ENCODE measurements at places on chromosomes 3 and 15.

DNA sequence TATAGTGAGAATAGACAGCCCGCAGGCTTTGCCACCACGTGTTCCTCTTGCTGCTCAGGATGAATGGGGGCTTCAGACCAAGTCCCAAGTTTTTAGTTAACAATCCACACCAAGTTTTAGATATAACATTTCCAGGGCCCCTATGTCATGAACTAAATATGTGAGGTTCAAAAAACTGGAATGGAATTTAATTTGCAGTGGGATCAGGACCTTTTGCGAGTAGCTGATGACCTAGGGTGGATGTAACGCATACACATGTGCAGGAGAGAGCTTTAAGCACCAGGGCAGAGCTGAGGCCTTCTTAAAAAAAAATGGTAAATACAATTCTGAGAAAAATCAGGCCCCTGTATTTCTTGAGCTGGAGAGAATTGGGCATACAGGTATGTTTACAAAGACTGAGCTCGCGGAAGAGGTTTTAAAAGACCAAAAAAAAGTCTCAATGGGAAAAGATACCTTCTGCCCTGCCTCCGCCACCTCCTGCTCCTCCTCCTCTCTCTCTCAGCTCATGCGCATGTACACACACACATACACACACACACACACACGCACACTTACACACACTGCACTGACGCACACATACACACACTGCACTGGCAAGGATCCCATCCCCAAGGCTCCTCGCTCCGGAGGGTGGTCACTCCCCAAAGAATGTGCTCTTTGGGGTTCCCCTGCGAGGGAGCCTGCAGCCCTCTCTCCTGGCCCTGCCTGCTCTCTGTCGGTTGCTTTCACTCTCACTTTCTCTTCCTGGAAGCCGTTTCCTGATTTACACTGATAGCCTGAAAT is 48.2 kb upstream of the IGF1R start:
- DNase-seq = peak; percentile 46

DNA sequence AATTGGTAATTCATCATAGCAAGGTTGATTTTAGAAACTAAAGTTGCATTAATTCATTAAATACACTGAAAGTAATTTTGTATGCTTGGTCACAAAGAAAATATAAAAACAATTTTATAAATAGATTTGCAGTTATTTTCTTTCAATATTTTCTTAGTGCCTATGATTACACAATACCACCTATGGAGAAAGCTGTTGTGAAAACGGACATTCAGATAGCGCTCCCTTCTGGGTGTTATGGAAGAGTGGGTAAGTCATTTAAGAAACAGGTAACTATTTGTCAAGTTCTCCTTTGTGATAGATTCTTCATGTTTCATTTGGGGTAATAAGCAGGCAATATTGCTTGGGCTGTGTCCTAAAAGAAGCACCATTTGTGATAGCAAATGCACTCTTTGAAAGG is 3.0 kb downstream of the DUT start:
- DNase-seq = no peak

- no peak for DNase-seq
These were observed 232.6 kb downstream of the GAP43 start for GRCh38 chr3:115855911-115856310.

- DNase-seq = no peak
These were observed 455.4 kb downstream of the RAP2B start for GRCh38 chr3:153617463-153617862.

DNA sequence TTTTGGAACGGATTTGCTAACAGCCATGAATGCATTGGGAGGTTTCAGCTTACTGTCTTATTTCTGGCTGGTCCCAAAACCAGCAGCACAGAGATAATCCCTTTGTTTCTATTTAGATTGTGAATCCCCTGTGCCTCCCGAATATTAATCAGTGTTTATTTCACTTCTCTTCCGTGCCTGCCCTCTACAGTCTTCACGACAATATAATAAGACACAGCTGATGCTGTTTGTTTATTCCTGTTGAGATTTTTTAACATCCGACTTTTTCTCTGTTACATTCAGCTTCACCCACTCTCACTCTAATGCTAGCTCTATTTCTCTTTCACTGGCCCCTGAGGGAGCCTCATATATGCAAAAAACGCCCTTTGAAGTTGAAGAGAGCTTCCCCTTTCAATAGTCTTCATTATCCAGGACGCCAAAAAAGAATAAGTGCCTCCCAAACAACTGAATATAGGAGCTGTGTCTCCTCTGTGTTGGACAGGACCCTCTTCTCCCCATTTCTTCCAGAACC is 995.3 kb downstream of the ROBO2 start:
- no peak for DNase-seq

DNA sequence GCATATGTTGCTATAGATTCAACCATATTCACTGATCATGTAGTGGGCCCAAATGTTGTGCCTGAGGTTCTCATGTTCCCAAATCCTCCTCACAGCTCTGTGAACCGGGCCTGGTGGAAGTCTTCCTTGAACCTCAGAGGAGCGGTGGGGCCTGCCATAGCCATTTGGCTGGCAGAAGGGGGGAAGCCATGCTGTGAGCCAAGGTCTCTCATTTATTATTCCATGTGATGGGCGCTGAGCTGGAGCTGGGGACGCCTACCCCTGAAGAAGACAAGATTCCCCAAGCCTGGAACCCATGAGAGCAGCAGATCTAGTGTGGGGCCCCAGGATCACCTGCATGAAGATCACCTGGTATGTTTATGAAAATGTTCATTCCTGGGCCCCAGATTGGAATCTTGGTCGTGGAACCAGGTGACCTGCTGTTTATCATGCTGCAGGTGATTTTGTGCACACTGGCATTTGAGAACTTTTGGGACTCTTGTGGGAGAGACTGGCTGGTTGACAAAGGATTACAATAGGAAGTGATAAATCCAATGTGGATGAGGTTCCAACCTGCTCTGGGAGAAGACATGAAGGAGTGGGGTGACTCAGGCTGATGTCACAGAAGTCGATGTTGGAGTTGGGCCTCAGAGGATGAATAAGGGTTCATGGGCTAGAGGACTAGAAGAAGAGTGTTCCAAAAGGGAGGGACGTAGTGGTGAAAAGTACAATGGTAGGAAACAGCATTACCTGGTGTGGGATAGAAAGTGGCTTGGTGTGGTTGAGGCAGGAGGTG is 102.1 kb downstream of the ASB7 start:
- no peak for DNase-seq

GRCh38 chr3:66816090-66816761 is 181.9 kb upstream of the KBTBD8 start:
- DNase-seq = peak; percentile 65

GRCh38 chr3:133487920-133488540 is 85.5 kb upstream of the CDV3 start:
- DNase-seq = peak; percentile 37

DNA sequence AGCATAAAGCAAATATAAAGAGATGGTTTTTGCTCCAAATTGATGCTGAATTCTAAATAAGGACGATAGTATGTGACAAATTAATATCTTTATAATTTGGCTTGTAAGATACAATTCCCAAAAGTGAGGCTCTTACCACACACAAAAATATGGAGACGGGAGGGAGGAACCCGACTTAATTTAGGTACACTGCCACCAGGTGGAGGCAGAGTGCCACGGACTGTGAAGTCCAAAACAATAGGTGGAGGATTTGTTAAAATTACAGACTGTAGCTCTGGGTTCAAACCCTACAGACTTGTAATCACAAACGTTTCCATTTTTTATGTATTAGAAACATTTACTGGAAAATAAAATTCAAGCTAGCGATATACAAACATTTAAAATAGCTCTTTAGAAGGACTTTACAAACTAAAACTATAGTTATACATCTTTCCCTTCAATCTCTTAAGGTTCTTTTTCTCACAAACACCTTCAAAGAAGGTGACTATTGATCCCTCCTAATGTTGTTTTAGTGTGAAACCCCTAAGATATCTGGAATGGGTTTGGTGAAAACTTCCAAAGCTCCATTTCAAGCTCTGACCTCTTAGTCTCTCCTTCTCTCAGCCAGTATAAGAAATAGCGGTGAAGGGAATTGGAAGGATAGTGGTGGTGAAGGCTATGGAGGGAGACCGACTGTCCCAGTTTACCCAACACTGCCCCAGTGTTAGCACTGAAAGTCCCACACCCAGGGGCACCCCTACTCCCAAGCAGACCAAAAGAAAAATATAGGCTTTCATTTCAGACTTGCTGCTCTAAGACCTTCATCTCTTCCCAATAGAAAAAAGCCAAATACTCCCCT is 89.7 kb downstream of the AQP9 start:
- peak; percentile 61 for DNase-seq

- DNase-seq = no peak
These were observed 48.4 kb upstream of the TJP1 start for GRCh38 chr15:29870495-29871151.

- DNase-seq = no peak
These were observed 63.1 kb downstream of the TNIK start for GRCh38 chr3:171397089-171397488.

DNA sequence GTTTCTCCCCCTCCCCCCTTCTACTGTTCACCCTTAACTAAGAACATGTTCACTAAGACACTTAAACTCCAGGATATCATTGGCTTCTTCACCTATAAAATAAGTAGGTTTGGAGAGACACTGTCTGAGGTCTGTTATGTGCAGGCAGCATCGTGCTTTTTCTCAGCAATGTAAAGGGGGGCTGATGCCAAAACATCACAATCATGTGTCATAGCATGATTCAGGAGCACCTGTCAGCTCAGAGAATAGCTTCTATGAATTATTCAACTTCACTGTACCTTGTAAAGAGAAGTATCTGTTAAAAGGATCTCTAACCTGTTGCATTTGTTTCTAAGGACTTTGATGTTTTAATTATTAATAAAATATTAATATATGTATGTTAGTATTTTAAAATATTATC is 211.4 kb upstream of the EPHA3 start:
- DNase-seq = no peak

- DNase-seq = no peak
These were observed 73.6 kb upstream of the VGLL4 start for GRCh38 chr3:11717301-11717700.

DNA sequence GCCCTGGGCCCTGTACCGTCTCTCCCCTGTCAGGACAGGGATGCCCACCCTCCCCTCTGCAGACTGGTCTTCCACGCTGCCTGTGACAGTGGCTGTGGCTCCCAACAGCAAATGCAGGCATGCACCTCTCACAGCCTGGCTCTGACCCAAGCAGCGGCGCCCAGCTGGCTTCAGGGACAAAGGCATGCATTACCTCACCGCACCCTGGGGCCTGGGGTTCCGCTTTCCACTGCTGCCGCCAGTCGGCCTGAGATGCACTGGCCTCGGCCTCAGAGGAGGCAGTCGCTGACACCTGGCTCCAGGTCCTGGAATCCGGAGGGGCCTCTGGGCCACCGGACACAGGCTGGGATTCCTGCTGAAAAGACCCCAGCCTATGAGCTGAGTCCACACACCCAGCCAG is 70.3 kb downstream of the SCN5A start:
- DNase-seq = peak; percentile 82

DNA sequence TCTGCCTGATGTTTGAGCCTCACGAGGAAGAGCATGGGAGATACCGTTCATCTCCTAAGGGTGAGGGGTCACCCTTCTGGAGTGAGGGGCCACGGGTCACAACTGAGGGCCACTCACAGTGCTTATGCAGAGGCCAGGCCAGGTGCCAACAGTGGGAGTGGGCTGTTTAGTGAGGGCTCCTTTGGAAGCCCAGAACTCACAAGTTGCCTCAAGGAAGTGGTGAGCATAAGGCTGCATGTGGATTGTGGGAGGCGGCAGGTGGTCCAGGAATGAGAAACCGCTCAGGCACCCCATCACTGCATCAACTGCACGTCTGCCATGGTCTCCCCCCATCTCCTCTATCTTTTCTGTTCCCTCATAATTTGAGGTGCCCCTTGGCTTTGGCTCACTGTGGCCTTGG is 26.5 kb downstream of the SPSB4 start:
- DNase-seq = no peak

DNA sequence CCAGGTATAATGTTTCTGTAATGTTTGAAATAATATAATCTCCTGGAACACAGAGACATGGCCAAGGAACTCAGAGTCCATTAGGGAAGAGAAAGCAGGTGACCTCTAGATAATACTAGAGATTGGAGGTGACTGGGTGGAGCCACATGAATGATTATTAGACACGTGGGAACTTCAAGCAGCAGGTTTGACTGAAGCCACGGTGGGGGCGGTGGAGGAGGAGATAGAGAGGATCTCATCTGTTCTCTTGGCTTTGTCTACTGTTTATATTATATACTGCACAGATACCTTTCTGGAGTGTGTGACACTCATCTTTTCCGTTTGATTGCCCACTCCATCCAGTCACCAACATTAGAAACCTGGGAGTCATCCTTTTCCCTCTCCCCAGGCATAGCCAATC is 33.7 kb downstream of the KIF7 start:
- no peak for DNase-seq

DNA sequence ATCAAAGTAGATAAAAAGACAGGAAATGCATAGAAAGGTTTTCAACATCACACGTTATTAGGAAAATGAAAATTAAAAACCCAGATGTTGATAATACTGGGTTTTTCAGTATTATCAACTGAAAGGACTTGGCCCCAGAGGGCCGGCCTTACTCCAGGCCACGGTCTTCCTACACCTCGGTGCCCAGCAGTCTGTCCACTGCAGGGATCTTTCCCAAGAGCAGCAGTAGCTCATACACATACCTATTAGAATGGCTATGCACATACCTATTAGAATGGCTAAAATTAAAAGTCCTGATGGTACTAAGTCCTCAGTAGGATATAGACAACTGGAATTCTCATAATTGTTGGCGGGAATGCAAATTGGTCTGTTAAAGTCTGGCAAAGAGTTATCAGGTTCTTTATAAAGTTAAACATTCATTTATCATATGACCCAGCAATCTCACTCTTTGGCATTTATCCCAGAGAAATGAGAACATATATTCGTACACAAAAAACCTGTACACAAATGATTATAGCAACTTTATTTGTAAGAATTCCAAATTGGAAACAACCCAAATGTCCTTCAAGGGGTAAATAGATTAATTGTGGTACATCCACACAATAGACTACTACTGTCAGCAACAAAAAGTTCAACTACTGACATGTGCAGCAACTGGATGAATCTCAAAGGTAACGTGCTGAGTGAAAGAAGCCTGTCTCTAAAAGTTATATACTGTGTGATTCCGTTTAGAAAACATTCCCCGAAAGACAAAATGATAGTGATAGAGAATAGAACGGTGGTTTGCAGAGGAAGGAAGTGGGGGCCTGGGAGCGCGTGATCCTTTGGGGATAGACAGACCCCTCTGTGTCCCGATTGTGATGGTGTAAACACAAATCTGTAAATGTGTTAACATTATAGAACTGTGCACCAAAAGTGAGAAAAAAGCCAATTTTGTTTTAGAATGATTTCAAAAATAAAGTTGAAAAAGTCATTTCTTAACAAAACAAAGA is 62.3 kb downstream of the MCTP2 start:
- no peak for DNase-seq
